ENCODE measurements at places on chromosomes 5 and 9.

DNA sequence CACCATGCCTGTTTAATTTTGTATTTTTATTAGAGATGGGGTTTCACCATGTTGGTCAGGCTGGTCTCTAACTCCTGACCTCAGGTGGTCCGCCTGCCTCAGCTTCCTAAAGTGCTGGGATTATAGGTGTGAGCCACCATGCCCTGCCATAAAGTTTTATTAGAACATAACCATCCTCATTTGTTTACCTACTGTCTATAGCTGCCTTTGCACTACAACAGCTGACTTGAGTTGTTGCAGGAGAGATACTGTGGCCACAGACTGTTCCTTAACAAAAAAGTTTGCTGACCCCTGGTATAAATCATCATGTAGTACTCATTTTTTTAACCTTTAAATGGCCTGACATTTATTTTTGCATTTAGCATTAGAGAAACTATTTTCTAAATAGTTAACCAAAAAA is 31.7 kb downstream of the SNX30 start:
- no peak for DNase-seq

- no peak for DNase-seq
These were observed 959.3 kb downstream of the DNAH5 start for GRCh38 chr5:12985142-12985541.

DNA sequence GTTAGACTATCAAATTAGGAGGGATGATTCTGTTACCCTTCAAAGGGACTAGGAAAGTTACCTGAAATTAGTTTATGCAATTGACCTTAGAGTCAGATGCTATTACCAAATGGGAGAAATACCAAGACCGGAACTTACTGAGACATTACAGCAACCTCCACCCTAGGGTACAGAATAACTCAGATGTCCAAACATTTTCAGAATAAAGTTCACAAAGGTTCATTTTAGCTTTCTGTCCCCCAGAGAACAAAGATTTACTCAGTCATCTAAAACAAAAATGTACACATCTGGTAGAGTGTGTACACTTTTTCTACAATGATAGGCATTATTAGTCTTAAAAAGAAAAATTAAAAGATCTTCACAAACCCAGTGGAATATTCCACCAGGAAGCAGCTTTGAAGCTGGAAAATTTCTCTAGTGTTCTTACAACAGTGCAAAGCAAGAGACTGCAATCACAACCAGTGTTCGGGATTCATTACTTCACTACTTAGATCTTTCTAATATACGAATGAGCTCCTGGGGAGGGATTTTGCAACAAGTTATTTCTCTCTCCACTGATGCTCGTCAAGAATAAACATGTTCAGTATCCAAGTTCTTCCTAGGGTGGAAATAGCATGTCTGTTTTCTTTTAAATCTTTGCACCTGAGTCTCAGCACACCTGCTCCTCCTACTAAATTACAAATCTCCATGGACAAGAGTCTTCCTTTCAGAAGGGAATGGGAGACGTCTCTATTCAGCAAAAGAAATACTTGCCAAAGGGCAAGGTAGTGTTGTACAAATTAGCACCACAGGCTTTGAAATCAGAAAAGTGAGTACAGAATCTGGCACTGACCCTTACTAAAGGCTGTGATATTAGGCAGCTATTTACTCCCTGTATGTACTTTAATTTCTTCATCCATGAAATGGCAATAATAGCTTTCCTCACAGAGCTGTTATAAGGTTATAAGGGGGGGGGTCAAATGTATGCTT is 8.8 kb downstream of the ETF1 start:
- DNase-seq, result no peak

- no peak for DNase-seq
These were observed 387.3 kb downstream of the HINT1 start for GRCh38 chr5:130777794-130778193.

DNA sequence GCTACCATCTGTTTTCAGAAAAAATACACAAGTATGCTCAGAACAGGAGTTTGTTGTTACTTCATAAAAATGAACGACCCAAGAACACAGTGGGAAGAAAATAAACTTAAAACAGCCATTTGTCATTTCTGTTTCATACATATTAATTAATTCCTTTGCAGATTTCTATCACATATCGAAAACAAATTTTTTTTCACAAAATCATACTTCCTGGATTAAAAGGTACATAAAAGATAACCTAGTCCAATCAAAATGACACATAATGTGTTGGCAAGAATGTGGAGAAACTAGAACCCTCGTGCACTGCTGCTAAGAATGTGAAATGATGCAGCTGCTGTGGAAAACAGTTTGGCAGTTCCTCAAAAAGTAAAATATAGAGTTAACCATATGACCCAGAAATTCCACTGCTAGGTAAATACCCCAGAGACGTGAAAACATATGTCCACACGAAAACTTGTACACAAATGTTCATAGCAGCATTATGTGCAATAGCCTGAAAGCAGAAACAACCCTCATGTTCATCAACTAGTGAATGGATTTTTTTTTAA is 46.0 kb downstream of the MYO10 start:
- no peak for DNase-seq

All from esophagus squamous epithelium (tissue), 5 donors.